ENCODE measurements at places on chromosomes 7 and 10. TPM values are rescaled to one million over a fixed set of nuclear protein-coding genes. Genes with fewer than 3 reads are reported as not detected.

Gene SLC18A3
- not detected for total RNA-seq

Gene GDF10
- total RNA-seq = 0.19 TPM

Gene GIMAP1
- not detected for total RNA-seq

GRCh38 chr7:116674508-116675173, 2.6 kb downstream of the MET start:
- no peak for DNase-seq

GRCh38 chr10:74852381-74852780, 26.0 kb downstream of the KAT6B start:
- DNase-seq = no peak

DNA sequence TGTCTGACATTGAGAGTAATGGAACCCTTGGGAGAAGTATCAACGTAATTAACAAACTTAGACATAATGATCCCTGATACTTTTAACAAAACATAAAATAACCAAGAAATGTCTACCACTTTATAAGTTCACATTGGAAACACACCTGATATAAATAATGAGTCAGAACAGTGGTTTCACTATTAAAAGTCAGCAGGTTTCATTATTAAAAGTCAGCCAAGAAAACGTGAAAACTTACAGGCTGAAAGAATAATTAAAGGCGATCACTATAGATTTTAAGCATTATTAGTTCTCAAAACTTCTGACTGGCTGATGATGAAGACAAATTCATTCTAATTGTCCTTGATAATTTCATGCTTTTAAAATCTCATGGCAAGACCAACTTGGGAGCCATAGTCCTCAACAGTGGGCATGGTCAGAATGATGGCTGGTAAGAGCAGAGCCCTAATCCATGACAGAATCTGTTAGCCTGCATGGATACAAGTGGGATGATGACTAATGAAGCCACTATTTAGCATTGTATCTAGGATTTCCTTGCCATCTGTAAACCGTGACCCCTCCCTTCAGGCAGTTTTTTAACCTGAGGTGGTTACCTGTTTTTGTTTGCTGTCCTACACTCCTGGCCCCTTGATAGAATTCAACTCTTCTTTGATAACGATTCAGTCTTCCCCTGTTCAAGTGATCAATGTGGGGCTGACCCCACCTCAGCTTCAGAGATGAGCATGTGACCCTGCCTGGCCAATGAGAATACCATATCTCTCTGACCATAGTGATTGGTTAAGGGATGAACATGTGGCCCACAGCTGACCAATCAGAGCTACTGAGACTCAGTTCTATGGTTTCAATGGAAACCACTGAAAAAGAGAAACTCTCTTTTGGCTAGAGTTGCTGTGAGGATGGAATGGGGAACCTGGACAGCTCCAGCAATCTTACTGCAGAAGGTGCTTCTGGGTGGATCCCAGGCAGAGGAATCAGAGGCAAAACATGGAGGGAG, 151.0 kb downstream of the PLPP4 start:
- no peak for DNase-seq

DNA sequence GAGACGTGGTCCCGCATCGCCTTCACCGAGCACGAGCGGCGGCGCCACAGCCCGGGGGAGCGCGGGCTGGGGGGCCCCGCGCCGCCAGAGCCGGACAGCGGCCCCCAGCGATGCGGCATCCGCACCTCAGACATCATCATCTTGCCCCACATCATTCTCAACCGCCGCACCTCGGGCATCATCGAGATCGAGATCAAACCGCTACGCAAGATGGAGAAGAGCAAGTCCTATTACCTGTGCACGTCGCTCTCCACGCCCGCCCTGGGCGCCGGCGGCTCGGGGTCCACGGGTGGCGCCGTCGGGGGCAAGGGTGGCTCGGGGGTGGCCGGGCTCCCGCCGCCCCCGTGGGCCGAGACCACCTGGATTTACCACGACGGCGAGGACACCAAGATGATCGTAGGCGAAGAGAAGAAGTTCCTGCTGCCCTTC, 737 bp downstream of the CNNM2 start:
- DNase-seq = no peak

DNA sequence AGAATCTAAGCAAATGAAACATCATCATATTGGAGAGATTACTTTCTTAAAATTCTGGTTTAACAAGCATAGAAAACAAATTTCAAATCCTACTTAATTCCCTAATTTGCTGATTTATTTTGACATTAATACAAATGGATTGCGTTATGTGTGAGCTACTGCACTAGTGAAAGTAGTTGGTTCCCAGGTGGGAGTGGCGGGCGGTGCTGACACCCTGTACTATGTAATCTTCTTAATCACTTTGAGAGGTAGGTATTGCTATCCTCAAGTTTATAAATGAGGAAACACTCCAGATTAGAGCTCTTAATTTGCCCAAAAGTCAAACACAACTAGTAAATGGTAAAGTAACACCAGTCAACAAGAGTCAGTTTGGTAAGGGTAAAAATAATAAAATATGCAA, 131.1 kb downstream of the ELAPOR2 start:
- no peak for DNase-seq

- no peak for DNase-seq
Observed at GRCh38 chr10:14548474-14548873, 217.8 kb upstream of the FRMD4A start.

DNA sequence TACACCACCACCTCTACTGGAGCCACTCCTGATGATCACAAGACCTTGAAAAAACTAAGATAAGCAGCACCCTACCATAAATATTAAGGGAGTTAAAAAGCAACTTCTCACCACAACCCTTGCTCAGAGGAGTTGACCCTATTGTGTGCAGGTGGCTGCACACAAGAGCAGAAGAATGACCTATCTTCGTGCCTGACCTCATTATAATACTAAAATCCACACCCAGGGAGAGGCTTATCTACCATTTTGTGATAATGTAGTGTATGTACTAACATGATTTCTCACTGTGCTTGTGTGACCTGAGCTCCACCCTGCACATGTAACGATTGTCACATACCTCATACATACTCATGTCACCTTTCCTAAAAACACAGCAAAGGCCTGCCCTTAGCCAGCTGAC, 205.0 kb upstream of the MBL2 start:
- no peak for DNase-seq

GRCh38 chr7:98995111-98995510, 116.8 kb downstream of the TRRAP start:
- DNase-seq = no peak

DNA sequence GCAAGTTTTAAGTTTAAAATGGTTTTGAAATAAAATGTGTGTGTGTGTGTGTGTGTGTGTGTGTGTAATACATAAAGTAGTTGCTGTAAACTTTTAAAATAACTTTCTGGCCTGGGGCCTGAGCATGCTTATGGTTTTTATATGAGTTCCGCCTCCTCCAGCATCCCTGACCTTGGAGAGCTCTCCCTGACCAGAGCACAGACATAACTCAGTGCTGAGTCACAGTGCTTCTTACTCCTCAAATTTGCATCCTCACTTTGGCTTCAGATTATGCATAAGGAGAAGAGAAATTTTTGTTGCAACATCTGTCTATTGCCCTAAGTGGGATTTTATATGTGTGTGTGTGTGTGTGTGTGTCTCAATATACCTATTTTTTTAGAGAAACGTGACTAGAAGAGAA, 200.8 kb downstream of the ELMO1 start:
- no peak for DNase-seq

DNA sequence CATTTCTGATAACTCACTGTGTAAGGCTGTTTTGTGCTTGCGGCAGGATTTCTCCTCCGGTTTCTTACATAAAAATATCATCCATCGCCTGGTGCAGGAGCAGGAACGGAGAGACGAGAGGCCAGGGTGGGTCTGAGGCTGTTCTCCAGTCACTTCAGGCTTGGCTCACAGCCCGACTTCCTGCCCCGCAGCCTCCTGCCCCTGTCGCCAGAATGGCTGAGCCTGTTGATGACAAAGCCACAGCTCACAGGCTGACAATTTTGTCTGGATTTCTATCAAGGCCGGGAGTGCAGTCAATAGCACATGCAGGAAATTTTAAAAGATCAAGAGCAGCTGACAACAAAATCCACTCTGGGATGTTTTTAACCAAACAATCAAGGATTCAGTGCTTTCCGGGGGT, 229.7 kb upstream of the ZNF32 start:
- DNase-seq = peak; percentile 19

- DNase-seq = peak; percentile 33
Observed at GRCh38 chr7:139427788-139428187, 55.7 kb downstream of the KLRG2 start.

- no peak for DNase-seq
Observed at GRCh38 chr7:1802899-1803298, 132.8 kb downstream of the ELFN1 start.
